ENCODE measurements at places on chromosomes 7 and 10.
A peak's percentile ranks its signal among the peaks of the same experiment; 100 is the strongest.

DNA sequence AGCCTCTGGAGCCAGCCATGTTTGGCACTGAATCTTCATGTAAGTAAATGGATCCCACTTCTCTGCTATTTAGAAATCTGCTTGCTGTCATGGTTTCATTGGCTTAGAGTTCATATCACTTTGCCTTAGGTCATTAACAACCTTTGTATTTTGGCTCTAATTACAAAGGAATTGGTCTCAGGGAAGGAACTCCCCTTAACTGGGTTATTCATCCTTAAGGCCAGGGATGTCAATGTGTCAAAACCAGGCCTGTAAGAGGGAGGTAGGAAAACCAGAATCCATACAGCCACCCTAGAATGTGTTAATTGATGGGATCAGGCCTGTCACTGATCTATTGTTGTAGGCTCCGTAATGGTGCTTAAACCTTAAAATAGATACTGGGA is 67.3 kb downstream of the ST7 start:
- DNase-seq: no peak

- DNase-seq: no peak
These were observed 82.1 kb downstream of the TRIM24 start for GRCh38 chr7:138542183-138542582.

DNA sequence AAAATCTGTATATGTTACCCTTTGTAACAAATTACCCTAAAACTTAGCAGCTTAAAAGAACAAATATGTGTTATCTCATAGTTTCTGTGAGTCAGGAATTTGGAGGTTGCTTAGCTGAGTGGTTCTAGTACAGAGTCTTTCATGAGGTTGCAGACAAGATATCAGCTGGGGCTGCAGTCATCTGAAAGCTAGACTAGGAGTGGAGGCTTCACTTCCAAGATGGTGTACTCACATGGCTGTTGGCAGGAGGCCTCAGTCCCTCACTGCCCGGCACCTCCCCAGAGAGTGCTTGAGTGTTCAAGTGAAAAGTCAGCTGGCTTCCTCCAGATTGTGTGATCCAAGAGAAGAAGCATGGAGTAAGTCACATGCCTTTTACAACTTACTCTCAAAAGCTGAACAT is 16.9 kb upstream of the GGCT start:
- no peak for DNase-seq

GRCh38 chr7:34247468-34247867 is 342.1 kb downstream of the BMPER start:
- peak; percentile 24 for DNase-seq

DNA sequence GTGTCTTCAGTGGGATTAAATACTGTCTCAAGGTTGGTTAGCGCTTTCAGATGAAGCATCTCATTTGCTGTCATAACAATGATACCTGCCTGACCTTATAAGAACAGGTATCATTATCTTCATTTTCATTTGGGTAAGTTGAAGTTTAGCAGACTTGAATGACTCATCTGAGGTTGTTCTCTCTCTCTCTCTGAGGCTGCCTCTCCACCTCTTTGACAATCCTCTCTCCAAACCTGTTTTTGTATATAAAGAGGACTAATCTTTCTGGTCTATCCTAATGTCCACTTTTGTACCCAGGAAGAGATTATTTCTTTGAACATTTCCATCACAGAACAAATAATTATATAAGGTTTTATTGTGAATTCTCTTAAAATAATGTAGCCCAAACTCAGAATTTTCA is 291.4 kb downstream of the KLF6 start:
- no peak for DNase-seq

- peak; percentile 92 for DNase-seq
These were observed 6.7 kb upstream of the INHBA start for GRCh38 chr7:41709621-41710020.

DNA sequence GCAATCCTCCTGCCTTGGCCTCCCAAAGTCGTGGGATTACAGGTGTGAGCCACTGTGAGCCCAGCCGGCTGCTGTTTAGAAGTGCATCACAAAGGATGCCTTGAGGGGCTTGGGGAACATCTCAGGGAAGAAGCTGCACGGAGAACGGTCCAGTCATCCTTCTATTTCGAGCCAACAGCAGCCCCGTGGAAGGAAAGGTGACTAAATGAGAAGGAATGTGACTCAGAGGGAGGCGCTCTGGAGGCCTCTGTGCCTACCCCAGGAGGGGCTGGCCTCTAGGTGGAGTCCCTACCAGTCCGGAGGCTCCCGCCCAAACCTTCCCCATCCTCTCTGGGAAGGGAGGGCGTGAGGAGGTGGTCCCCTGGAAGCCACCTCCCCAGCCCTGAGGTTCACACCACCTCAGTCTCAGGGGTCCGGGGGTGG is 76.2 kb downstream of the CTBP2 start:
- peak; percentile 73 for DNase-seq

All from HS-5 (cell line).